ENCODE measurements at places on chromosomes 4 and X. TPM values are rescaled to one million over a fixed set of nuclear protein-coding genes. Genes with fewer than 3 reads are reported as not detected.

Gene DOCK11
- total RNA-seq = 23.1 TPM

Gene FAT1
- 0.45 TPM for total RNA-seq

Gene MAGEC2
- not detected for total RNA-seq

Gene SYNPO2
- 0.15 TPM for total RNA-seq

Gene TNMD
- not detected for total RNA-seq

Gene TMEM185A
- 15.7 TPM for total RNA-seq

Gene ATP6AP2
- 54.3 TPM for total RNA-seq

Gene IL9R
- 0.98 TPM for total RNA-seq

Gene PNMA5
- total RNA-seq = not detected

Gene TLR1
- total RNA-seq = 0.53 TPM

Gene BEND2
- total RNA-seq = not detected

Gene FAM184B
- total RNA-seq = 0.03 TPM

Gene MAGEE2
- not detected for total RNA-seq

- no peak for DNase-seq
Measured at GRCh38 chr4:23897564-23898109, 7.8 kb upstream of the PPARGC1A start.

GRCh38 chr4:154208424-154208823, 283.2 kb downstream of the DCHS2 start:
- DNase-seq = no peak

DNA sequence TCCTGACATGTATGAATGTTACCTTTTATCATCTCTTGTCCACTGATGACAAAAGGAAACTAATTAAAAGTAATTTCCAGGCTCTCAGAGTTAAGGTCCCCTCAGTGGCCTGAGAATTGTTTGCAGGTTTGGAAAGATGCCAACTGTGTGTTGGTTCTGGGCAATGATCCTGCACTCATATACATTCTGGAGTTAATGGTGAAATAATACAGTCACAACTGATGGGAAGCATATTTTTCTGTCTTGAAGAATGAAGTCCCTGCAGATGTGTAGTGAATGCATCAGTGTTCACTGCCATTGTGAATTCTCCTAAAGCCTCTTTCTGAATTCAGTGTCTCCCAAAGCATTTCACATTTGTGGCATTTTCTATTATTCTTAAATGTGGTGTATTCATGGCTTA, 238.1 kb upstream of the PPP1R2C start:
- DNase-seq = no peak

- no peak for DNase-seq
Measured at GRCh38 chrX:96889726-96890125, 6.0 kb downstream of the RPA4 start.

GRCh38 chr4:22345678-22346077, 170.2 kb downstream of the ADGRA3 start:
- DNase-seq = no peak

GRCh38 chr4:35771571-35771970, 472.7 kb downstream of the ARAP2 start:
- no peak for DNase-seq

DNA sequence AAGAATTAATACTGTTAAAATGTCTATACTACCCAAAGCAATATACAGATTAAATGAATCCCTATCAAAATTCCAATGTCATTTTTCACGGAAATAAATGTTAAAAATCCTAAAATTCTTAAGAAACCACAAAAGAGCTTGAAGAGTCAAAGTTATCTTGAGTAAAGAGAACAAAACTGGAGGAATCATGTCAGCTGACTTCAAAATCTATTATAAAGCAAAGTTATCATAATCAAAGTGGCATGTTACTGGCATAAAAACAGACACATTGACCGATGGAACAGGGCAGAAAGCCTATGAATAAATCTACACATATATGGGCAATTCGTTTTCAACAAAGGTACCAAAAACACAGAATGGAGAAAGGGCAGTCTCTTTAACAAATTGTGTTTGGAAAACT, 579.0 kb downstream of the INPP4B start:
- DNase-seq = no peak

DNA sequence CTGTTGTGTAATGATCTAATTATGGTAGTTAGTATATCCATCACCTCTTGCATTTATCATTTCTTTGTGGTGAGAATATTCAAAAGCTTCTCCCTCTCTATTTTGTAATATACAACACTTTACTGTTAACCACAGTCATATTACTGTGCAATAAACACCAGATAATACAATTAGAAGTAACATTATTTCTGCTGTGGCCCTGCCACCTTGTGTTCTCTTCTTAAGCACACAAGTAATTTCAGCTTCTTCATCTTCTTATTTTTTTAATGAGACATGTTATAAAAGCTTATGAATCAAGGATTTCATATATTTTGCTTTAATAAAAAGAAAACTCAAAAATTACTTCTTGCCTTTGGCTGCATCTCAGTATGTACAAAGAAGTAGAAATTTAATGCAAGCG, 675.2 kb upstream of the INTU start:
- no peak for DNase-seq

- no peak for DNase-seq
Measured at GRCh38 chr4:3572363-3572762, 40.1 kb upstream of the LRPAP1 start.

GRCh38 chrX:110699109-110699508, 96.5 kb downstream of the CHRDL1 start:
- DNase-seq = no peak

DNA sequence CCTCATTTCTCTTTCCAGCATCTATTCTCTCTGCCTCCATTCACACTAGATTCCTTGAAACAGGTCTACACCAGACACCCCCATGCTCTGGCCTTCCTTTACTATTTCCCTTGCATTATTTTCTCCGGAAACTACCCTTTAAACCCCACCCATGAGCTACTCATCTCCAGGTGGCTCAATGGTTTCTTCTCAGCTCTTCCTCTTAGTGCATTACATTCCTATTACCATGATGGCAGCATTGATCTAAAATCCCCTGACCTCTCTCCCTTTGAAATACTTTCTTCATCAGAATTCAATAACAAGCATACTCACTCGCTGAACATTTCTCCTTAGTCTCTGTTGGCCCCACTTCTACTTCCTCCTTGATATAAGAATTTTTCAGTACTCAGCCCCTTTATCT, 94.6 kb downstream of the SYNPO2 start:
- DNase-seq = no peak

- peak; percentile 6 for DNase-seq
Measured at GRCh38 chrX:41737065-41737464, 13.1 kb downstream of the GPR82 start.

GRCh38 chrX:136268051-136269048, 17.1 kb upstream of the MAP7D3 start:
- DNase-seq = peak; percentile 44

- no peak for DNase-seq
Measured at GRCh38 chr4:165656829-165657490, 216.1 kb upstream of the TLL1 start.

- DNase-seq = no peak
Measured at GRCh38 chr4:151887031-151887815, 126.4 kb upstream of the GATB start.

GRCh38 chr4:153297116-153297515, 47.4 kb upstream of the MND1 start:
- DNase-seq = no peak

GRCh38 chrX:6053141-6053540, 175.5 kb downstream of the NLGN4X start:
- no peak for DNase-seq

DNA sequence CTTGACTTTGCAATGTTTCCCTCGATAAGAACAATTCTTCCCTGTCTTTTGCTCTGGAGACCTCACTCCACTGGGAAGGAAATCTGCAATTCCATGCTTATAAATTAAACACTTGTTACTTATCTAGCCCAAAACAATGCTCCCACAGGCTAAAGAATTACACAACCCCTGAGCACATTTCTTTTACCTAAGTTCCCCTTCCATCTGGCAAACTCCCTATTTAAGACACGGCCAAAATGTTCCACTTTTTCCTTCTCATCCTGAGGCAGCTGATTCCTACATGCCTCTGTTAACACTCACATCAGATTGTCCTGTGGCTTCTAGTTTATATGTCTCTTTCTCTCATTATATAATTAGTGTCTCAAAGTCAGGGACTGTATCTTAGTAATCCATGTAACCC, 211.7 kb downstream of the COX18 start:
- no peak for DNase-seq

DNA sequence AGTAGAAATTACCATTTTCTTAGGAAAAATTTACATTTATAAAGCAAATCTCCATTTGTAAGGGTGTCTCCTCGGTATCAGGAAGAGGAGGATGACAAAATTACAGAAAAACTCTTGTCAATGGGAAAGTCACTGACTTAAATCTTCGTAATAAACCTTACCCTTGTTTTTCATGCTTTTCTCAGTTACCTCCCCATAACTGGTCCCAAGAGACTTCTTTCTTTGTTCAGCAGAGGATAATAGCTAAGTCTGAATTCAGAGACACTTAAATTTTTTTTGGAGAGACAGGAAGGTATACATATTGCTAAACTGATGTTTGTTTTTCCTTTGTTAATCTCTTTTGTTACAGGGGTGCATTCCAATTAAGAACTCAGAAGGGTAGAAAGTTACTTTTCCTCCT, 125.5 kb upstream of the JADE1 start:
- DNase-seq = no peak

DNA sequence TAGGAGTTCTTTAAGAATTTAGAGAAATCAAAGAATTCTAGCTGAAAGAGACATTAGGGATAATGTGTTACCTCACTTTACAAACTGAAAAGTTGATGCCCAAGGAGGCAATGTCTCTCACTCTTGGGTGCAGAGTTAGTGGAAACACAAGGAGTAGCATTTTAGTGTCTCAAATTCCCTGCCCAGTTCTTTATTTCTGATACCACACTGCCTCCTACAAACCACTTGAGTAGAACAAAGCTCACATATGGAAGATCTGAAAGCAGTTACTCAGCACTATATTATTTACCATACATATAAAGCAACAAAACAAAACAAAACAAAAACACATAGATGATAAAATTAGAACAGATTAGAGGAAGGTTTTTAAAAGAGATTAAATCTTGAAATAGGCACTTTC, 124.2 kb downstream of the REELD1 start:
- DNase-seq = no peak

GRCh38 chrX:106791495-106791894, 11.0 kb upstream of the TBC1D8B start:
- DNase-seq = no peak

- DNase-seq = no peak
Measured at GRCh38 chrX:44183329-44183728, 160.1 kb downstream of the EFHC2 start.

DNA sequence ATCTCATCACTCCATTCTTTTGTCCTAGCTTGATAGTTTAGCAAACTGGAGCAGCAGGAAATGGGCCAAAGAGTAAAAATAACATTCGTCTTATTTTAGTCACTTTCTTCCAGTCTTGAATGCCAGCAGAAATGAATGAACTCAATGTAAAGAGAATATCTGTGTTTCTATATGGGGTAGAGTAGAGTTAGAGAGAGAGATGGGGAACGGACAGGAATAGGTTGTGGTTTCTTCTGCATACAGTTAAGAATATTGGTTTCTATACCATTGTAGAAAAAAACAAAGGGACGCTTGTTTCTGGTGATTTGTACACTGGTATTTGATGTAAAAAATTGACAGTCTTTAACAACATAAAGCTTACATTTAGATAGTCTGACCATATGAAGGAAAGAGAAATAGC, 8.9 kb downstream of the GPR174 start:
- no peak for DNase-seq

- no peak for DNase-seq
Measured at GRCh38 chr4:111537871-111538270, 607.4 kb upstream of the FAM241A start.

DNA sequence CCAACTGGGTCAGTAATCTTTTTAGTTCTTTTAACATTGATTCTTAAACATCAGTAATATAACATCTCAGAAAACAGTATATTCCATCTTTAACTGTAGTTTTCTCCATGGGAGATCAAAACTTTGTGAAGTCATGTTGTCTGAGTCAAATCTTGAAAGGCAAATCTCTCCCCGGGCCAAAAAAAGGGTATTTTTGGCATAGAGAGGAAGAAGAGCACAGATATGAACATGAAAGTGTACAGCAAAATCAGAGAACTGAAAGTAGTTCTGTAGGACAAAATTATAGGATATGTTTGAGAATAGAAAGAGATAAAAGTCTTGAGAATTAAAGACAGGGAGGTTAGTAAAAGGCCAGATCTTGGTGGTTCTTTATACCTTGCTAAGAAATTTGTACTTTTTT, 176.4 kb upstream of the GYPA start:
- no peak for DNase-seq

DNA sequence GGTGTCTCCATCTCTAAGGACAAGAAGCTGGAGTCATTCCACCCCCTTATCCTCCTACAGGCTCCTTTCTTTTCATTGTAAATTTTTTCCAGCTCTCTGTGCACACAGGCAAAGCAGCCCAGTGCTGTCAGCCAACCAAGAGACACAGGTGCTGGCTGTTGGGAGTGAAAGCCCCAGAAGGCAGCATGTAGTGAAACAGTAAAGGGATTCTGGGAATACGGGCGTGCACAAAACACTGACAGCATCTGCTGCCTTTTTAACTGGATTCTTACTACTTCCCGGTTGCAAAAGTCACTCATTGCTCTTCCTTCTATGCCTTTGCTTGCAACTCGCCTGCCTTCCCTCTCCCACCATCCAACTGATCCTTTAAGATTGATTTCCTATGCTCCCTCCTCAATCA, 208.6 kb upstream of the PRPS2 start:
- DNase-seq = no peak

DNA sequence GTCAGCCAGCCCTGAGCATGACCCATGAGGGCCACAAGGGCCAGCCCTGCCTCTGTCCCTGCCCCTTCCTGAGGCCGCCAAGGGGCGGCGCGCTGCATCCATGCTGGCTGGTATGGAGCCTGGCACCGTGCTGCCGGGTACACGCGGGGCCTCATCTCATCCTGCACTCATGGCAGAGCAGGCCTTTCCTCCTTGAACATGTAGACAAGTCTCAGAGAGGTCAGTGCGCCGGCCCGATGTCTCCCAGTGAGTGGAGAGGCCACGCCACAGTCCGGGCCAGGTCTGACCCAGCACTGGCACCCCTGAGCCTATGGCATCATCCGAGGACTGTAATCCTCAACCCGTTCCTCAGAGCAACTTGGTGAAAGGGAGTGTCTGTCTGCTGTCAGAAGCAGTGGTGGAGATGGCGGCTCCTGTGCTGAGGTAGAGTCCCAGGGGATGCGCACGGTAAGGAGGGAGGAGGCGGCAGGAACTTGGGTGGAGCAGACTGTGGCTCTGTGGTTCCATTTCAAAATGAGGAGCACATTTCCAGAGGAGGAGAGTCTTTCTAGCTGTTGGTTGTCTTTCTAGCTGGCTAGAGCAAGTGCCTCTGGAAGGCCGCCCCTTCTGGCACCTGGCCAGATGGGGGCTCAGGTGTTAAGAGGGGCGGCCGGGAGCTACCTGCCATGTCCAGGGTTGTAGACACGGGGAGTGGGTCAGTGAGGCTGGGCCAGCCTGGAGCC, 32.8 kb downstream of the TRMT44 start:
- DNase-seq = no peak

- no peak for DNase-seq
Measured at GRCh38 chr4:185708348-185708747, 103.6 kb downstream of the SORBS2 start.
